ENCODE measurements at places on chromosomes 16 and 17.

GRCh38 chr17:81984773-81985410 is 7.5 kb downstream of the ASPSCR1 start:
- DNase-seq, result no peak

GRCh38 chr16:86628614-86629013 is 50.3 kb downstream of the FOXL1 start:
- DNase-seq, result no peak

- DNase-seq, result no peak
Measured at GRCh38 chr16:88744577-88745521, 38.5 kb downstream of the CTU2 start.

DNA sequence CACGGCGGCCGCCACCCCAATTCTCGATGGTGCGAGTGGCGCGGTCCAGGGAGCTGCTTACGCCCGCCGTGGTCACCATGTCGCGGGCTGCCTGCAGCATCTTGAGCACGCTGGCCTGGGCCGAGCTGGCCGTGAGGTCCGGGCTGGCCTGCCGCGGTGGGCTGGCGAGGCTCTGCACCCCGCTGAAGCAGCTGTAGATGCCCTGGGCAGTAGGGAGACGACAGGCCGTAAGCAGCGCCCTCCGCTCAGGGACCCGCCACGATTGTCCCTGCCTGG is 16.4 kb downstream of the GRIN2C start:
- no peak for DNase-seq

- no peak for DNase-seq
Measured at GRCh38 chr17:4548721-4549531, 6.3 kb downstream of the MYBBP1A start.

DNA sequence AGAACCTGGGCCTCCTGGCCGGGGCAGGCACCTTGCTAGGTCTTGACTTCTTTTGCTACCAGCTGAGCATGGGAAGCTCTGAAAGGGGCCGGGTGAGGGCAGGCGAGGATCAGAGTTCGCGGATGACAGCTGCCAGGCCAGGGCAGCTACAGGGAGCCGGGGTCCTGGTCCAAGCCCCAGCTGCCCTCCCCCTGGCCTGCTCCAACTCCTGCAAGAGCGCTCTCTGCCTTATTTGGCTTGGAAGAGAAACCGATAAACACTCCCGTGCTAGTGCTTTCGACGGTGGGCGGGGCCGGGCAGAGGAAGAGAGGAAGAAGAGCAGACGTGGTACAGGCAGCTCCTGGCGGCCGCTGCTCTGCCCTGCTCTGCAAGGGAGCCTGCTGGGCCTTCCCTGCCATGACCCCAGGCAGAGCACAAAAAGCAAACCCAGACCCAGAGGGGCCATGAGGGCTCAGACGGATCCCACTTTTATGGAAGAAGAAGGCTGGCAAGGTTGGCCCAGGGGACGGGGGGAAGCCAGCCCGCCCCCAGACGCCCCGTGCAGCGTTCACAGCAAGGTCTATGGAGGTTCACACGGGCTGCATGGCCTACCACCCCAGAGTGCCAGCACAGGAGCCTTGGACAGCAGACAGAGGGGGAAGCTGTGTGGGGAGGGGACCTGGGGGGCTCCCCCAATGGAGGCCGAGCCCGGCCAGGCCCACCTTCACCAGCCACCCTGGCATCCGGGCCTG is 25.6 kb downstream of the PIEZO1 start:
- no peak for DNase-seq

- no peak for DNase-seq
Measured at GRCh38 chr17:57455063-57455914, 199.0 kb downstream of the MSI2 start.

DNA sequence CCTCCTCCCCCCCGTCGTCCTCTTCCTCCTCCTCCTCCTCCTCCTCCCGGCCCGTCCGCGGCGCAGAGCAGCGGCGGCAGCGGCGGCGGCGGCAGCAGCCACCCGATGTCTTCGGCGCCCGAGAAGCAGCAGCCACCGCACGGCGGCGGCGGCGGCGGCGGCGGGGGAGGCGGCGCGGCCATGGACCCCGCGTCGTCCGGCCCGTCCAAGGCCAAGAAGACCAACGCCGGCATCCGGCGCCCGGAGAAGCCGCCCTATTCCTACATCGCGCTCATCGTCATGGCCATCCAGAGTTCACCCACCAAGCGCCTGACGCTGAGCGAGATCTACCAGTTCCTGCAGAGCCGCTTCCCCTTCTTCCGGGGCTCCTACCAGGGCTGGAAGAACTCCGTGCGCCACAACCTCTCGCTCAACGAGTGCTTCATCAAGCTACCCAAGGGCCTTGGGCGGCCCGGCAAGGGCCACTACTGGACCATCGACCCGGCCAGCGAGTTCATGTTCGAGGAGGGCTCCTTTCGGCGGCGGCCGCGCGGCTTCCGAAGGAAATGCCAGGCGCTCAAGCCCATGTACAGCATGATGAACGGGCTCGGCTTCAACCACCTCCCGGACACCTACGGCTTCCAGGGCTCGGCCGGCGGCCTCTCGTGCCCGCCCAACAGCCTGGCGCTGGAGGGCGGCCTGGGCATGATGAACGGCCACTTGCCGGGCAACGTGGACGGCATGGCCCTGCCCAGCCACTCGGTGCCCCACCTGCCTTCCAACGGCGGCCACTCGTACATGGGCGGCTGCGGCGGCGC is at the start of gene FOXF1:
FOXF1 (plus strand) TSS at position 63 of the 797 bp plus-strand sequence; CDS start at position 106, 43 bp downstream.
- DNase-seq, result no peak

GRCh38 chr17:27413792-27414191 is 42.5 kb upstream of the KSR1 start:
- DNase-seq, result no peak

DNA sequence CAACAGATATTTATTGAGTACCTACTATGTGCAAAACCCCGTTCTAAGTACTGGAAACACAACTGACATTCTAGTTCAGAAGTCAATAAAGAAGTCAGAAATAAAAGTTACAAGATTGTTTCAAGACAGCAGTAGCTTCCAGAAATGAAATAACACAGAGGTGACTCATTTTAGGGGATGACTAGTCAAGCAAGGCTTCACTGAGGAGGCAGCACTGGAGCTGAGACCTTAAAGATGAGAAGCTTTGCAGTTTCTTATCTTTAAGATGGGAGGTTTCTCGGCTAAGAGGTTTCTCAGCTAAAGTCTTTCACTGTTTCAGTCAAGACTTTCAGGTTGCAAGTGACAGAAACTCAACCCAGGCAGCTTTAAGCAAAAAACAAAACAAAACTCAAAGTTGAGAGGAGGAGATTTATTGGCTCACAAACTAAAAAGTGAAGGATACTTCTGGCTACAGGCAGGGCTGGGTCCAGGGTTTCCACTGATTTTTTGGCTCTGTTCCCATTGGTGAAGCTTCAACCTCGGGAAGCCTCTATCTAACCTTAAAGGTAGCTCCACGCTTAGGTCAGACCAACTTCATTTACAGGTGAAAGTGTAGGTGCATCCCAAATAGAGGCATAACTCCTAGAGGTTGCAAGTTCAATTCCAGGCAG is 7.4 kb upstream of the MMP2 start:
- no peak for DNase-seq

DNA sequence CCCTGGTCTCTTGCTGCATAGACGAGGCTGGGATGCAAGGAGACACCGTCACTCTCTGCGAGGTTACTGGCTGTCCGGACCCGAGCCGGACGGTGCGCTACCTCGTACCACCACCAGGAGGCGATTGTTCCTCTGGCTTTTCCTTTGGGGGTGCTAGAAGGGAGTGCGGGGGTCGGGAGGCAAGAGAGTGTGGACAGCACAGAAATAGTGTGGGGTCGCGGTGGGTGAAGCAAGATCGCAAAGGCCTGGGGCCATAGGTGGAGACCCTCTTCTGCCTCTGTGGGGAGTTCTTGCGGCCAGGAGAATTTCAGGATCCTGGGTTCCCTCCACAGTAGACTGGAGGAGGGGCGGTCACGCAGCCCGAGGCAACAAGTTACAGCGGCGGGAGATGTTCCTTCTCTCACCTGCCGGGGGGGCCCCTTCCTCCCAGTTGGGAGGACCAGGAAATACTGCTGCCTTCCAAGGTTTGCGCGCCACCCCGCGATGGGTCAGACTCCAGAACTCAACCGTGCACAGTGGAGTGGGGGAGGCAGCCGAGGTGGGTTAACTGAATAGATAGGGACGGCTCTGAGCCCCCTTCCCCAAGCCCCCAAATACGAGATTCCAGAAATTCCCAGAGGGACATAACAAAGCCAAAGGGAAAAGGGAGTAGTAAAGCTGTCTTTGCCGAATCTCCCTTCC is 6.9 kb downstream of the PHOSPHO1 start:
- no peak for DNase-seq

GRCh38 chr17:8337802-8338752 is 1.6 kb upstream of the ODF4 start:
- no peak for DNase-seq

- DNase-seq, result no peak
Measured at GRCh38 chr16:88374736-88375135, 8.0 kb upstream of the ZNF469 start.
